ENCODE measurements at places on chromosomes 7 and 10. TPM values are rescaled to one million over a fixed set of nuclear protein-coding genes. Genes with fewer than 3 reads are reported as not detected.

DNA sequence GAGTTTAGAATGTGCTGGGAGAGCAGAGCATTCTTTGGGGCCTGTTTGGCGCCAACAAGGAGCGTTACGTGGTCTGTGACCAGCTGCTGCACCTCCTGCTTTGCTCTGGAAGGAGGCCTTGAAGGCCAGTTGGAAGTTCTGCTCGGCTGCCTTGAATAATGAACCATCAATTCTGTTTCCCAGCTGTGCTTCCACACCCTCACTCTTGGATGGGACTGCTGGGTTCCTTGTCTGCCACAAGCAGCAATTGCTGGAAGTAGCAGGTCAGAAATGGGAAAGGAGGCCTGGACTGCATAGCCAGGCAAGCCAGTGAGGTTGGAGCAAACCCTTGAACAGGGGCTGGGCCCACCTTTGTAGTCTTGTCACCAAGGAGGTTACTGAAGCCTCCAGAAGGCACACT is 86.6 kb upstream of the INSYN2A start:
- DNase-seq: no peak

DNA sequence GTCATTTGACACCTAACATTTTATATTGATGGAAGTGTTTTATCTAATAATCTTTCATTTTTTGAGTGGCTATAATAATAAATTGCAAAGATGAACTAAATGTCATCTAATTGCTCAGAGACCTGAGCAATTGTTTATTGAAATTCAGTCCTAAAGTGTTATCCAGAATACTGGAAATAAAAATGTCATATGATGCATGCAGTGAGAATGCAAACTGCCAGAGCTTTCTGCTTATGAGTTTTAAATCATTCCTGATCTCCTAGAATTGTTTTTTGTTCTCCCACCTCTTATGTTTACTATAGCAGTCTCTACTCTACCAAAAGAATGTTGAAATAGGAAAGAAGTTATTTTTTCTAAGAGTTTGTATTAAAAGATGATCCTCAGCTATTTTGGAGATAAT is 116.7 kb downstream of the FOXP2 start:
- no peak for DNase-seq

- no peak for DNase-seq
Measured at GRCh38 chr7:99499371-99499720, 735 bp downstream of the ZNF394 start.

GRCh38 chr10:117472872-117473271 is 69.7 kb upstream of the EMX2 start:
- no peak for DNase-seq

- DNase-seq: no peak
Measured at GRCh38 chr10:27695706-27696105, 49.9 kb downstream of the MKX start.

Gene POLR2J2
- 4.2 TPM for total RNA-seq
